ENCODE measurements at places on chromosomes 4 and X.
A peak's percentile ranks its signal among the peaks of the same experiment; 100 is the strongest.

- no peak for DNase-seq
Observed at GRCh38 chrX:118977424-118977823, 3.0 kb downstream of the LONRF3 start.

GRCh38 chr4:98468709-98469108, 189.7 kb downstream of the TSPAN5 start:
- peak; percentile 51 for DNase-seq

- no peak for DNase-seq
Observed at GRCh38 chrX:151153086-151153485, 23.3 kb upstream of the GPR50 start.

DNA sequence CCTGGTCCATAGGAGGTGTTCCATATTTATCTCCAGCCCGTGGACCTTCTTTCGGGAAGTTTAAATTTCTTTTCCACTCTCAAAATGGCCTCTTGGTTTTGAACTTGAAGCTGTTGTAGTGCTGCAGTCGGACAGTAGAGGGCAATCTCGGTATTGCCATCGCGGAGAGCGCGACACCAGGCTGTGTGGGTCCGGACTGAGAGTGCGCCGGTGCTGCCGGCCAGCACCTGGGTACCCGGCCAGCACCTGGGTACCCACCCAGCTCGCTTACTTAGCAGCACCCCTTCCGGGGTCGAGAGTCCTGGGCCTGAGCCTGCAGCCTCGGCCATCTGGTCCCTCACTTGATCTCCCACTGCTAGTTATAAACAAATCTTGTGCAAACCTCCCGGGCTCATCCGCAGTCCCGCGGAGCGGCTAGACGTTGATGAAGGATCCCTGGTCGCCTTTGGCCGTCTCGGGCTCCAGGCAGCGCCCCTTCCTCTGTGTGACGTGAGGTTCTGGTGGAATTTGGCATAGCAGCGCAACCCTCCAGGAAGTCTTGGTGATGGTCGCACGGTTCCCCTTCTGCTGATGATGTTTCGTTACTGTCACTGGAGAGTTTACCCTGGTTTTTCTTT, 18.0 kb downstream of the FAM9A start:
- peak; percentile 23 for DNase-seq

- DNase-seq, result peak; percentile 12
Observed at GRCh38 chr4:152735396-152735859, 44.1 kb downstream of the TIGD4 start.

DNA sequence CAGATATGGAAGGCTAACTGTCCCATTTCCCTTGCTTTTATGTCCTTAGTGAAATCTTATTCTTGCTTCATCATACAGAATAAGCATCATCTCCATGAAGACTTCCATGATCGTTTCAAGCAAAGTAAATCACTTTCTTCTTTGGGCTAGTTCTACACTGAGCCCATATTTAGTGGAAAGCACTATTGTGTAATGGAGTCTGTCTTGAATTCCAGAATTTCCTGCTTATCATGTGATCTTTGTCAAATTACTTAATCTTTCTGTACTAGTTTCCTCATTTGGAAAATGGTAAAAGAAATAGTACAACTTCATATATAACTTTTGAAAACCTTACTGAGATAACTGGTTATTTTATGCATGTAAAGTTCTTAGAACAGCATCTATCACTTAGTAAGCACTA, 7.6 kb downstream of the ANAPC10 start:
- DNase-seq, result peak; percentile 76

- peak; percentile 32 for DNase-seq
Observed at GRCh38 chr4:136505020-136505419, 1027.3 kb downstream of the PCDH18 start.

DNA sequence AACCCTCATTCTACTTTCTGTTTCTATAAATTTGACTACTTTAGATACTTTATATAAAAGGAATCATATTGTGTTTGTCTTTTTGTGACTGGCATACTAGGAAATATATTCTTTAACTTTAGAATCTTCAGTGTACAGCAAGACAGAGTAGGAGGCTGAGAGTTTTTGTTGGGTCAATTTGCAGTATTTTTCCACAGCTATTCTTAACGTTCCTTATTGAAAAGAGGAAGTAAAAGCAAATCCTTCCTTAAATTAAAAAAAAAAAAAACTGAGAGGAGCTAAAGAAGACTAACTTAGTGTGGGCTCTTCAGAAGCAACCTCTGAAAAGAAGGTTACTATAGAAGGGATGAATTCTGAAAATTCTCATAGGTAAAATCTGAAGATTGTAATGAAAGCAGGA, 1194.6 kb downstream of the ADGRL3 start:
- DNase-seq, result no peak

DNA sequence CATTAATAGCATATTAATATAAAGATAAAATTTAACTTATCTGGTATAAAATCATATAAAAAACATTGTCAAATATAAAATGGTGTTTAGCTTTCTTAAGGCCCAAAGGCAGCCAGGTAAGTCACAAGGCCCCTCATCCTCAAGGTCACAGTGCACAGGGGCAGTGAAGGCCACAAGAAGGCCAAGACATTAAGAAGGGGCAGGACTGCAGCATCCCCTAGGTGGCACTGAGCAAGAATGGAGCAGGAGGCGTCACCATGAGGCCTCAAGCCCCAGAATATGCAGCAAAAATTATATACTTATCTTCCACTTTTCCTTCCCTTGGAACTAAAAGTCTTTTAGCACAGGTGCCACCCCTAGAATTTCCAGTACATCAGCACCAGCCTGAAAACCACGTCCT, 49.5 kb upstream of the MAGEA8 start:
- no peak for DNase-seq

GRCh38 chrX:11105080-11105479, 6.1 kb upstream of the HCCS start:
- no peak for DNase-seq

- no peak for DNase-seq
Observed at GRCh38 chr4:27861802-27862201, 1001.2 kb downstream of the STIM2 start.

- DNase-seq, result no peak
Observed at GRCh38 chrX:137567682-137568232, 1.8 kb downstream of the ZIC3 start.

GRCh38 chrX:54482839-54483593, 13.0 kb downstream of the FGD1 start:
- DNase-seq, result no peak

GRCh38 chr4:41258783-41259182, 2.1 kb downstream of the UCHL1 start:
- peak; percentile 58 for DNase-seq

GRCh38 chr4:23614284-23614892, 275.5 kb downstream of the PPARGC1A start:
- DNase-seq, result peak; percentile 31

GRCh38 chrX:135973025-135973547, 702 bp downstream of the MMGT1 start:
- peak; percentile 19 for DNase-seq

GRCh38 chr4:103018391-103019307, 856 bp downstream of the SLC9B1 start:
- peak; percentile 6 for DNase-seq

GRCh38 chr4:145492376-145492775, 10.7 kb downstream of the SMAD1 start:
- no peak for DNase-seq

DNA sequence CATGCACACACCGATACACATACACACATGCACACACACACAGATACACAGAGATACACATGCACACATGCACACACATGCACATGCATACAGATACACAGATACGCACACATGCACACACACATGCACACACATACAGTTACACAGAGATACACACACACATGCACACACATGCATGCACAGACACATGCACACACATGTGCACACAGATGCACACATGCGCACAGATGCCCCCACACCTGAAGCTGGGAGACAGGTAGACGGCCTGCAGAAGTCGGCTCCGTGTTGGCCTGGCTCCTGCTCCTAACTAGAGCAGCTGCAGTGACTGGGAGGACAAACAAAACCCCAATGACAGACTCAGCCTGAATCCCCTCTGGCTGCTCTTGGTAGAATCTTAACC, 46.8 kb downstream of the PSAPL1 start:
- DNase-seq, result no peak

GRCh38 chr4:87006426-87006675, 71.5 kb downstream of the AFF1 start:
- no peak for DNase-seq

GRCh38 chr4:37225778-37226177, 18.8 kb upstream of the NWD2 start:
- DNase-seq, result no peak

GRCh38 chr4:32499171-32499570, 1779.0 kb downstream of the PCDH7 start:
- no peak for DNase-seq

DNA sequence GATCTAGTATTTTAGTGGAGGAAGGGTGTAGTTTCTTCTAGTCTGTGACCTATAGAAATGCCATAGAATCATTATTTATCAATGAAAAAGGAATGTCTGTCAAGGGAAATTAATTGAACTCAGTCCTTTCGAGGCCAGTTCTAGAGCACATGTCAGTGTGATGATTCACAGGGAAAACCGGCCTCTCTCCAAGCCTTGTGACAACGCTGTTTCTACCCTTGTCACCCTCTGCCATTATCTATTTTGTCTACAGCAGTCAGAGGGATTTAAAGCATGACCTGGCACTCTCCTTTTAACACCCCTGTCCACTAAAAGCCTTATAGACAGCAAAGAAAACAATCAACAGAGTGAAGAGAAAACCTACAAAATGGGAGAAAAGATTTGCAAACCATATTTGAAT, 119.8 kb downstream of the DRD5 start:
- DNase-seq, result peak; percentile 51

DNA sequence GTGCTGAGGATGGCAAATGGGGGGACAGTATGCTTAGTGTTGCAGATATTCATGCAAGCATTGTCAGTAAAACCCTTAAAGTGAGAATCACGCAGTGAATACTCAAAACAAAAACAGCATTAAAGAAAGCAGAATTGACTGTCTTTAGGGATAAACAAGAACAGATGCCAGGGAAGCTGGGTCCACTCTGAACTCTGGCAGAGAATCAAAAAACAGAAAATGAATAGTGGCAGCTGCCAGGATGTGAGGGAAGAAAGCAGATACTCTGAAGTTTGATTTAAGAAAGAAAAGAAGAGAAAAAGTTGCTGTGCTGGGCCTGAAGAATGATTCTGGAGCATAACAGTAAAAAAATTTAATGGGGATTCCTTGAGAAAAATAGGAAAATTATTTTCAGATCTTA, 131.5 kb downstream of the GABRA2 start:
- no peak for DNase-seq

- DNase-seq, result no peak
Observed at GRCh38 chr4:154988511-154988910, 207.4 kb downstream of the RBM46 start.

DNA sequence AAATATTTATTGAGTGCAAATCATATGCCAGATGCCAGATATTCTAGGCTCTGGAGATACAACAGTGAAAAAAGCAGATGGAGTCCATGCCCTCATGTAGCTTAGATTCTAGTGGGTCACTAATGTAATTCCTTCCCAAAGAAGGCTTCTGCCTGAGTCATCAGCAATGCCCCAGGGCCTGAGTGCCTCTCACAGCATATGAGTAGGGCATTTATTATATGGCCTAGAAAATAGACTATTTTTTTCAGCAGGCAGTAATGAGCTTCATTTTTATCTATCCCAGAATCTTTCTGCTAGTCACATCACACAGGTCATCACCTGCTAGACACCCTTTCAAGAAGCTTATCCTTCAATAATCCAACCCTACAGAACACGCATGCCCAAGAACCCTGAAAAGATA, 22.3 kb downstream of the TMEM31 start:
- DNase-seq, result no peak

DNA sequence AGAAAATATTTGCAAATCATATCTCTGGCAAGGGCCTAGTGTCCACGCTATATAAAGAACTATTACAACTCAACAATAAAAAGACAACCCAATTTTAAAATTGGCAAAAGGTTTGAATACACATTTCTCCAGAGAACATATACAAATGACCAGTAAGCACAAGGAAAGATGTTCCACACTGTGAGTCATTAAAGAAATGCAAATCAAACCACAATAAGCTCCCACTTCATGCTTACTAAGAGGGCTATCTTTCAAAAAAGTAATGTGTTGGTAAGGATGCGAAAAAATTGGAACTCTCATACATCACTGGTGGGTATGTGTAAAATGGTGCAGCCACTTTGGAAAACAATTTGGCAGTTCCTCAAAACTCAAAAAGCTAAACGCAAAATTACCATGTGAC, 884.0 kb upstream of the INTU start:
- DNase-seq, result no peak

DNA sequence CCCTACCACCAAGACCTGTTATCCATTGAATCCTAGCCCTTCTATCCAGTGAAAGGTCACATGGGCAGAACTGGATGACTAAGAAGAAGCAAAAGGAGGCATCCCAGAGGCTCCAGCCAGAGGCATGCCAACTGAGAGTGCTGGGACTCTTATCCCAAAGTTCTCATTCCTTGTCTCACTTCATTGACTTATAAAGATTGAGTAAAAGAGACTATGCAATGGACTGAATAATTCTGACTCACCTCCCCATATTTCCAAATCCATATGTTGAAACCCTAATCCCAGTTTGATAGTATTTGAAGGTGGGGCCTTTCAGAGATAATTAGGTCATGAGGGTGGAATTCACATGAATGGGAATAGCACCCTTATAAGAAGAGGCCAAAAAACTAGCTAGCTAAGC, 131.4 kb downstream of the COL25A1 start:
- no peak for DNase-seq
